ENCODE measurements at places on chromosomes 4 and X.

GRCh38 chrX:12951595-12951975 is 23.3 kb upstream of the TMSB4X start:
- no peak for DNase-seq

DNA sequence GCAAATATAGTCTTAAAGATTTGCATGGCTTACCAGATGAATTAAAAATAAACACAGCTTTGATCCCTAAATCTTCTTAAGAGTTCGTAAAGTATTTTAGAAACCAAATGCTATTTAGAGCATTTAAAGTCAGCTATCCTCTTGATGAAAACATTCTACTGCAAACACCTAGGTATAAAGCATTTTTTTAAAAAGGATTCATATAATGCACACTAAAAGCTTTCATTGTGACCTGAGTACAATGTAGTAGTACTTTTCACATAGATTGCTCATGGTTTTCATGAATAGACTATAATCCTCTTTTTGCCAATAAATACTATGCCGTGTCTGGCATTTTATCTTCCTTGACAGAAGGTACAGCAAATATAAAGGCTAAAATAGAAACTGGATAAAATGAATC is 805.1 kb upstream of the INTU start:
- DNase-seq = no peak

DNA sequence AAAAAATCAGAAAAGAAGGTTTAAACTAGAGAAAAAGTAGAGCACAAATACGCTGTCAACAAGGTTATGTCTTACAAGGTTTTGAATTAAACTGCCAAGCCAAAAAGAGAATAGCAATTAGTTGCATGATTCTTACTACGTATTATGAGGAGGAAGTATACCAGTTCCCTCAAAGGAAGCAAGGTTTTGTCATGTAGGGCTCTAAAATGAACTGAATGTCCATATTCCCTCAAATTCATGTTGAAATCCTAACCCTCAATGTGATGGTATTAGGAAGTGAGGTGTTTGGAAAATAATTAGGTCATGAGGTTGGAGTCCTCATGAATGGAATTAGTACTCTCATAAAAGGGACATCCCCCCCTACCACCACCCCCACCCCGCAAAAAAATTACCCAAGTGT is 201.0 kb downstream of the FBXW7 start:
- no peak for DNase-seq

GRCh38 chr4:144449611-144450010 is 196.3 kb upstream of the HHIP start:
- DNase-seq = no peak

GRCh38 chr4:108681321-108681809 is 31.0 kb downstream of the OSTC start:
- DNase-seq = no peak

- peak; percentile 29 for DNase-seq
Measured at GRCh38 chr4:48635310-48635709, 144.8 kb downstream of the FRYL start.

- no peak for DNase-seq
Measured at GRCh38 chr4:25651682-25652081, 4.0 kb upstream of the SLC34A2 start.

- DNase-seq = no peak
Measured at GRCh38 chr4:86283371-86283770, 76.5 kb downstream of the MAPK10 start.

DNA sequence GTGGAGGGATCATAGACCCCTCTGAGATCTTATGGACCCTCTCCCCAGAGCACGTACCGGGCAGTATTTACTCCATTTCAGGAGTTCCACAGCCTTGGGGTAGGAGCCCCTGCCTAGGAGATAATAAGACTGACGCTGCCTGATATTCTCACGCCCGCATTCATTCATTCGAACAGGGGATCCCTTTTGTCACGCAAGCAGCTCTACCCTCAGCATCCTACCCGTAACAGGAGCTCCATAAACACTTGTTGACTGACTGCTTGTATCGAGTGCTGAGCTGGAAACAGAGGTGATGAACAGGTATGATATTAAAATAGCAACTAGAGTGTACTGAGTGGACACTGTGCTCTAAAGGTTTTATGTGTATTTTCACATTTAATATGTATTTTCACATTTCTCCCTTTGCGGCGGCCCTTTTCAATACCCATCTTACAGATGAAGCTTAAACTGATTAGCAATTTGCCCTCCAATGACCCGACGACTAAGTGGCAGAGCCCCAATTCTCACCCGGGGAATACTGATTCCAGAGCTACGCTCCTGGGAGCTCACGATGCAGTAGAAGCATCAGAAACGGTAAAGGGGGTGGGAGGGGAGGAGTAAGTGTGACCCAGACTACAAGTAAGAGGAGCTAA is 888 bp downstream of the RAB28 start:
- no peak for DNase-seq

- no peak for DNase-seq
Measured at GRCh38 chrX:115486510-115486909, 74.5 kb upstream of the PLS3 start.

- no peak for DNase-seq
Measured at GRCh38 chr4:98903963-98904362, 25.0 kb downstream of the EIF4E start.

DNA sequence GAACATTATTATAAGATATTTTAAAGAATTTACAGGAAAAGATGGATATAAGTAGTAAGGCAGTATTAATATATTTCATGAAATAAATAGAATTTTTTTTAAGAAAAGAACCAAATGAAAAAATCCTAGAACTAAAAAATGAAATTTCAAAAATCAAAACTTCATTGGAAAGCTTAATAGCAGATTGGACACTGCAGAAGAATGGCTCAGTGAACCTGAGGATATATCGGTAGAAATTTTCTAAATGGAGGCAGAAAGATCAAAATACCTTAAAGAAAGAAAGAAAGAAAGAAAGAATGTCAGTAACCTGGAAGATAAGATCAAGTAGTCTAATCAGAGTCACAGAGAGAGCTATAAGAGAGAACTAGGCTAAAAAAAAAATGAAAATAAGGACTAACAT is 21.3 kb upstream of the FAM13A start:
- no peak for DNase-seq

GRCh38 chr4:142354794-142355420 is 491.2 kb downstream of the INPP4B start:
- DNase-seq = no peak

- DNase-seq = no peak
Measured at GRCh38 chr4:80538276-80538926, 202.9 kb downstream of the CFAP299 start.

DNA sequence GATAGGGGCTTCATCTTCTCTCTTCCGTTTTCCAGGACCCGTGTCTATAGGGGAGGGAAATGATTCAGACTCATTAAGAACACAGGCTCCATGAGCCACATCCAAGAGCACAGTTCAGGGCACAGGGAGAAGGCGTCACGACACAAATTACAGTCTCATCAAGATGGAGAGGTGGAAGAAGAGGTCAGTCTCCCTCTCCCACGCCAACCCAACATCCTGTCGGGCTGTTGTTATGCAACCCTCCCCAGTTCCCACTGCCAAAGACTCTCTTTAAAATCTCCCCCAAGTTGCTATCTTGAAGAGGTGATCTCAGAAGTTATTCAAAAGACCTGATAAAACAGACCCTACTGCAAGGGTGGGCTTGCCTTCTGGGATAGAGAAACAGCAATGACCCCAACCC is 12.6 kb downstream of the ZMYM3 start:
- no peak for DNase-seq

DNA sequence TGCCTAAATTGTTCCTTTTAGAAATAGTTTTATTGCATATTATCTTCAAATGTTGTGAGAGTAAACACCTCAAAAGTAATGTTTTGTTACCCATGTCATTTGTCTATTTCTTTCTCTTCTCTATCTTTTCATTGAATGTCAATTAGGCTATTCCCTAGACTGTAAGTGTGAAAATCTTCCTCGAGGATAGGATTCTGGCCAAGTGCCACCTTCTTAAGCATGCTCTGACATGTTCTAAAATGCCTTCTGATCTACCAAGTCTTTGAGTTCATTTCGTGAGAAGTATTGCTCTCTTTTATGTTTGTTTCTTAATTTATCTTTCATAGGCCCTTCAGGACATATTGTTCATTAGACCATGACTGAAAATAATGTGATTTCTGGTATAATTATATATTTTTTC is 44.1 kb upstream of the TLL1 start:
- no peak for DNase-seq

DNA sequence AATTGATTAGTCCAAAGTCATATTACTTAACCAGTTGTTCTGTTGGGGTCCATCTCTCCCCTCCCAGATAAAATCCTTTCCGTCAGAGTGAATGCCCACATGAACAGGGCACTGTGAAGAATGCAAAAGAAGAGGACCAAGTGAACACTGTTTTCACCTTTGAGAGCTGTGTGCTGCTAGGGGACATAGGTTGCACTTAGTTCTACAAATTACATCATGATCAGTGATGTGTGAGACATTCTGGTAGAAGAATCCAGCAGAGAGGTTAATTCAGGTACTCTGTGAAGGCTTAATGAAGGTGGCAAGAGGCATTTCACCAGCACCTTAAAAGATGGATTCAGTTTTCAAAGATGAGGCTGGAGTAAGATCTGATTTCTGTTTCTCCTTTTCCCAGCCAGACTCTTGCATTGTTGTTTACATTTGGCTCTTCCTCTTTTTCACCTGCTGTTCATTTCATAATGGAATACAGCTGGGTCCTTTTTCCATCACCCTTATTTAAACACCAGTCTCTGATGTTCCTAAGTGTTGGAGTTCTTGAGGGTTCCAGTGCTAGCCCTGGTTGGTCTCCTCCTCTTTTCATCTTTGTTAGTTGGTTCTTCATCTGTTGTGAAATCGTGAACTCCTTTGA is 10.9 kb downstream of the GAB1 start:
- no peak for DNase-seq

DNA sequence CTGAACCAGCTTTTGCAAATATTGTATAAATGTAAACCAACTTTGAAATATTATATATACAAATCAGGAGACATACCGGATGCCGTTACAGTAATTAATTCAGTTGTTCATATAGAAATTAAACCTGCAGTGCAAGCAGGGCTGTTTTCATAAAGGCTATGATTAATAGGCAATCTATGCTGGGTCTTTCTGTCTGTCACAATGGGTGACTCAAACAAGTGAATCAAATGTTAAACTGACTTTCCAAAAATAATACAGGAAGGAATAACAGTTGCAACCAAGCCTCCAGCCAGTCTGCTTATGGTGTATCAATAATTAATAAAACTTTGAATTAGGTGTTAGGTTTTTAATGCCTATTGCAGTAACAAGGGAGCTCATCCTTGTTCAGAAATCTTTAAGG is 43.9 kb downstream of the GABRB1 start:
- no peak for DNase-seq

DNA sequence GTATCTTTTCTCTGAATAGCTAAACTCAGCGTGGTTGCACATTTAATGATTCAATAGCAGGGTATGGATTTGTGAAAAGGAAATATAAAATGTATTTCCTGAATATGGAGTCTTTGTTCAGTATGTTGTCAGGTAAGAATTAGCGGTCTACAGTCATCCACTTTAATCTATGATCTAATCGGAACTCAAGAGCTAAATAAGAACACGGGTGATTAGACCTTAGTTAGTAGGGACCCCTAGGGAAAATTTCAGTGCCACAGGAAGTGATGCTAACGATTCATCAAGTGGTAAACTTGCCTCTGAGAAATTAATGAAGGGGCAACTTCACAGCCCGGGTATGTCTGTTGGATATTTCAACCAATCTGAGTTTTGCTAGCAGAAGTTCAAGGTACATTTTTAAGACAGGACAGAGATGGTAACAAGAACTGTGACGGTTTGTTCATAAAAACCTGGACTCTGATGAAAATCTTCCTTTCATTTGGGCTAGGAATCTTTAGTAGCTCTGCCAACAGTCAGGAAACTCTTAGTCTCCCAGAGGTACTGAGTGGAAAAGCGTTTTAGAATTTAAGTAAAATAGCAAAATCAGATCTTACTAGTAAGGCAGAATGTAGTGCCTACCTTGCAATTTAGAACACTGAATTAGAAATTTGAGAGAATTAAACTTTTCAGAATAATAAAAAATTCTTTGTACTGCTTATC is 47.1 kb downstream of the PCDH7 start:
- DNase-seq = no peak

- no peak for DNase-seq
Measured at GRCh38 chr4:98314791-98315565, 53.8 kb downstream of the RAP1GDS1 start.

GRCh38 chrX:1483843-1484637 is 31.3 kb upstream of the ASMTL start:
- no peak for DNase-seq

- no peak for DNase-seq
Measured at GRCh38 chrX:43314525-43314924, 341.6 kb upstream of the MAOA start.

DNA sequence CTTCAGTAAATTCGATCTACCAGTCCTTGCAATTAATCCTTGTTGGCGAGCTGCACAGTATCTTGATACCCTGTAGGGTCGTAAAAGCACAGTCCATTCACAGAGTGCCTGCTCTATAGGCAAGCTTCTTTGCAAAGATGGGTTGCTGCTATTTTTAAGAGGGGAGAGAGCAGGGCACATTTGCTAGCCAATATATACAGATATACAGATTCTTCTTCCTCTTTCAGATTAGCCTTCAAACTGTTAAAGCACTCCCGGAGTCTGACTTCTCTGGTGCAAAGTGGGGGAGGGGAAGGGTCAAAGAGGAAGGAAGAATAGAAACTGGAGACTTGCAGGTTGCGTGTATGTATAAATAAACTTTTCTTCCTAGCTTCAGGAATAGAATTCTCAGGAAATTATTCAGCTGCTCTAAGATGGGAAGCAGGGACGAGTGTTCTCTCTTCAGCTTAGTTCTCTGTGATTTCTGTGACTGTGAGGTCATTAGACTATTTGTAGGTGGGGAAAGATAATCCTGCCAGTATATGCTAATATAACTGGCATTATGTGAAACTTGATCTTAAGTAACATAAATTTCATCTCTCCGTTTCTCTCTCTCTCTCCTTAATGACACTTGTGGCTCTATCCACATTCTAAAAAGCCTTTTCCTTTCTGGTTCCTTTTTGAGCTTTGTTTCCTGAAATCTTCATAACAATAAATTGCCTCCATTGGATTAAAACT is at the start of gene CYSLTR1:
CYSLTR1 (minus strand) TSS at position 242 of the 717 bp plus-strand sequence. CDS start 53,865 bp downstream, outside the sequence.
- DNase-seq = no peak

- no peak for DNase-seq
Measured at GRCh38 chr4:40132816-40133215, 64.0 kb upstream of the RHOH start.

DNA sequence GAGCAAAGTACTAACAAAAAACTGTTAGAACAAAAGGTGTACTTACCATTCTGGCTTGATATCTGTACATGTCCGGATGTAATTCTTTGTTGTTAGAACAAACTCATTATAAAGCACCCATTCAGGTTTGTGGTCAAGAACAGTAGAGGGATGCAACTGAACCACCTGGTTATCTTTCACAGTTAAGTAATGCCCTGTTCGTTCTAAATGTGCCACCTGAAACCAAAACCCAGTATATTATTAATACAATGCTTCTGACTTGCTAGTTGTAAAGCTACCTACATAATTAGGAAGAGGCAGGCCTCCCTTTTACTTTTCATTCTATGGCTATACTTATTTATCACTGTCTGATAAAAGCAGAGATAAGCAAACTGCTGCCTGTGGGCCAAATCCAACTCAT is 54.8 kb downstream of the DHX15 start:
- DNase-seq = no peak
